ENCODE measurements at places on chromosomes 6 and 20.

DNA sequence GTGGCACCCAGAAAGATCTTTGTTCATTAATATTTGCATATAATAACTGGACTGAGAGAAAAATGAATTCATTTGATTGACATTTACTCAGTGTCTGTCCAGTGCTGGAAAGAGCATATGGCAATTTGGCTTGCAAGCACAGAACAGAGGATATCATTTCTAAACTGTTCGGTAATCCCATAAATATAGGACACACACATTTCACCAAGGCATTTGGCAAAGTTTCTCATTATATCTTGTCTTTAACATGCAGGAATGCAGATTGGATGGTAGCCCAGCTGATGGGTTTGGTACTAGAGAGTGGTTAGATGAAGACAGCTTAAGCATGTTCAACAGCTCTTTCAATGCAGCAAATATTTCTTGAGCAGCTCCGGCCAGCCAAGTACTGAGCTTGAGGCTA lies 259.2 kb downstream of the PRKN start:
- DNase-seq, result no peak

GRCh38 chr6:14975471-14975817 lies 270.4 kb upstream of the JARID2 start:
- DNase-seq, result peak; percentile 29

DNA sequence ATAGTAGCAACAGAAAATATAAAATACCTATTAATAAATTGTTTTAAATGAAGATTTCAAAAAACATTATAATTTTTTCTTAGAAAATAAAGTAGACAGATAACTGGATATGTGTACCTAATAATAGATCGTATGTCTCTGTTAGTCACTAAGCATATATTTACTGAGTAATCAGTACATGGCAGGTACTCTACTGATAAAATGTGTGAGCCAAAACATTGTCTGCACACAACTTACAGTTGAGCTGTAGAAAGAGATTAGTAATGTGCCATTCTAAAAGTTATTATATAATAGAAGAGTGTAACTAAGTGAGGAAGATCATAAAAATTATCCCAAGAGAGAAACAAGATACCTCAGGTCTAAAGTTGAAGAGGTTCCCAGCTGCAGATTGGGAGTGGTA lies 929.9 kb upstream of the EPHA7 start:
- DNase-seq, result no peak

- DNase-seq, result no peak
Measured at GRCh38 chr6:92541448-92542060, 877.8 kb downstream of the EPHA7 start.

GRCh38 chr6:144477856-144478255 lies 192.7 kb downstream of the UTRN start:
- DNase-seq, result no peak

DNA sequence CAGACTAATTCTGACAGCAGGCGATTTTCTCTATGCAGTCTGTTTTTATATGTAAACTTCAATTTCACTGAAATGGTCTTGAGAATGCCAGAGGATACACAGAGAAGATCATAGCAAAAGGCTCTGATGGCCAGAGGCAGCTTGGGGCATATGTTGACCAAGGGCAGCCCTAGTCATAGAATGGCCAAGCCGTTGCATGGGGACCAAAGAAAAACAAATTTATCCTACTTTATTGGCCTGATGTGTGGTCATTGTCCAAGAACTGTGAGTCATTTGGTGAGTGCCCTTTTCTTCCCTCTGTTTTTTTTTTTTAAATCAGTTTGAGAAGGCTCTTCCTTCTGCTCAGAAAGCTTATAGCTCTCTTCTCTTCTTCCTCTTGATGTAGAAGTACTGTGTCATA lies 5.8 kb downstream of the HDGFL1 start:
- no peak for DNase-seq

GRCh38 chr6:18342223-18342622 lies 44.9 kb upstream of the RNF144B start:
- DNase-seq, result no peak

- DNase-seq, result no peak
Measured at GRCh38 chr6:149273318-149273717, 44.2 kb upstream of the TAB2 start.

- DNase-seq, result no peak
Measured at GRCh38 chr6:44028789-44029310, 98.4 kb downstream of the MRPL14 start.

All from hematopoietic multipotent progenitor cell treated with erythropoietin and hydrocortisone succinate and interleukin-3 and kit ligand, for 8 days (in vitro differentiated cells).